Heart left ventricle (tissue), 16 donors: ENCODE measurements at places on chromosomes 5 and 9.

GRCh38 chr9:126327714-126328185 lies 1.1 kb downstream of the MVB12B start:
- DNase-seq, result no peak

- DNase-seq, result no peak
These were observed 23.6 kb upstream of the CAST start for GRCh38 chr5:96638561-96638960.

- DNase-seq, result no peak
These were observed 175.9 kb downstream of the MAN2A1 start for GRCh38 chr5:109865637-109866036.

DNA sequence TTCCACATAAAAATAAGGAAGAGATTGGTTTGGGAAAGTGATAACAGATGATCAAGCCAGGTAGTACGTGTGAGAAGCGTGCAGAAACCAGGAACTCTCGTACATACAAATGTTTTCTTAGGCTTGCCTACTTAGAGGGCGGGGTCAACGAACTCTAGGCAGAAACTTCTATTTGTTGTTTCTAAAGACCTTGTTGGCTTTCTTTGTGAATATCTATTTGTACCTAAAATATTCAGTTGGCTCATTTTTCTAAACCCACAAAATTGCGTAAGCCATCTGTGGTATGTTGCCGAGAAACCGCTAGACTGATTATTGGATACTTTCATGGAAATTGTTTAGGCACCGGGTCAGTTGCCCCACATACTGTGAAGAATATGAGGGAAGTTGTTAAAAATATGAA lies 458.5 kb downstream of the MAT2B start:
- DNase-seq, result no peak
